ENCODE measurements at places on chromosomes 6 and 20.

DNA sequence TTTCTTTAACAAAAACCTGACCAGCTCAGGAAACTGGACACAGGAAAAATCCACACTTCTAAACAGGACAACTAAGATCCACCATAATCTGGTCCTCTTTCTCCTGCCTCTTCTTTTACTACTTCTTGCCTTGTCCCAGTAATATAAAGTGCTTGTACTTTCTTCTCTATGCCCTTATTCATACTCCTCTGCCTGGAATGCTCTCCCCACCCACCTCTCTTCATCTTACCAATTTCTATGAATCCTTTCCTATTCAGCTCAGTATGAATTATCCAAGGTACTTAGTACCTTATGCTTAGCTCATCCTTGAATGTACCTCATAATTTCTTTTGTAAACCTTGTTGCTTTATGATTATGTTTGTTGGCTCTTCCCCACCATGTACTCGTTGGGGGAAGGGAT is 159.4 kb downstream of the CDK19 start:
- DNase-seq: no peak

- no peak for DNase-seq
Measured at GRCh38 chr6:150478656-150479545, 110.1 kb downstream of the IYD start.

DNA sequence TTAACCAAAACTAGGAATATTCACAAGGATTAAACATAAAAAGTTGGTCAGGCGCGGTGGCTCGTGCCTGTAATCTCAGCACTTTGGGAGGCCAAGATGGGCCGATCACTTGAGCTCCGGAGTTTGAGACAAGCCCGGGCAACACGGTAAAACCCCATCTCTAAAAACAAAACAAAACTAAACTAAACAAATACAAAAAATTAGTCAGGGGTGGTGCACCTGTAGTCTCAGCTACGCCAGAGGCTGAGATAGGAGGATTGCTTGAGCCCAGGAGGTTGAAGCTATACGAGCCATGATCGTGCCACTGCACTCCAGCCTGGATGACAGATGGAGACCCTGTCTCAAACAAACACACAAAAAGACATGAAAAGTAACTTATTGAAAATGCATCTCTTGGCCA is 3.2 kb downstream of the PSORS1C2 start:
- DNase-seq: no peak

DNA sequence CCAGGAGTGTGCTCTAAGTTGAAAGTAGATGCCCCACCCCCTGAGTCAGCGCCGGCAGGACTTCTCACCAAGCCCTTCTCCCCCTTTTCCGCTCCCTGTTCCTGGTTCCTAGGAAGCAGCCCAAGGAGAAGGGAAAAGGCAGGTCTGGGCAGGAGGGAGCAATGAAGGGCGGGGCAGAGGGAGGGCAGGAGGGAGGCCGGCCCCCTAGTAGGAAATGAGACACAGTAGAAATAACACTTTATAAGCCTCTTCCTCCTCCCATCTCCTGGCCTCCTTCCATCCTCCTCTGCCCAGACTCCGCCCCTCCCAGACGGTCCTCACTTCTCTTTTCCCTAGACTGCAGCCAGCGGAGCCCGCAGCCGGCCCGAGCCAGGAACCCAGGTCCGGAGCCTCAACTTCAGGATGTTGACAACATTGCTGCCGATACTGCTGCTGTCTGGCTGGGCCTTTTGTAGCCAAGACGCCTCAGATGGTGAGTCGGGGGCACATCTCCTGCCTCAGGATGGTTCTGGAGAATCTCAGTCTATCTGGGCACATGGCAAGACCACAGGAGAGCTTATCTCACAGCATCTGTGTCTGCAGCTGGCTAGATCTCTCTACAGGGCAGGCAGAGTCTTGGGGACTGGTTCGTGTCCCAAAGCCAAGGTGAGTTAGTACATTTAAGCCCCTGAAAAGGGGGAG is at the start of gene PROCR:
TSS of gene PROCR (plus strand) at position 320 of the 681 bp plus-strand sequence. CDS start at position 403, 83 bp downstream.
- DNase-seq: no peak

DNA sequence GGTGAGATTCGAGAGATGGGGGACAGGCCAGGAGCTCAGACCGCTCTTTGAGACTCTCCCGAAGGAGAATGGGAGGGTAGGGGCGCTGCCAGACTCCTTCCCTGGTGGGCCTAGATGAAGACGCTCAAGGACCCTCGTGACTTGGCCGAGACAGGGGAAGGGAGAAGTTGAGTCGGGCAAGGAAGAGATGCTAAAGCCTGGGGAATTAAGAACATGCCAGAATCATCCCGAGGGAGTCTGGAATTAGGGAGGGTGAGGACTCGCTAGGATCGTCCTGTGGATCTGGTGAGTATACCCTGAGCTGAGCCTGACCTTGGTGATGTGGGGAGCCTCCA is 529 bp downstream of the UBE2C start:
- DNase-seq: no peak

DNA sequence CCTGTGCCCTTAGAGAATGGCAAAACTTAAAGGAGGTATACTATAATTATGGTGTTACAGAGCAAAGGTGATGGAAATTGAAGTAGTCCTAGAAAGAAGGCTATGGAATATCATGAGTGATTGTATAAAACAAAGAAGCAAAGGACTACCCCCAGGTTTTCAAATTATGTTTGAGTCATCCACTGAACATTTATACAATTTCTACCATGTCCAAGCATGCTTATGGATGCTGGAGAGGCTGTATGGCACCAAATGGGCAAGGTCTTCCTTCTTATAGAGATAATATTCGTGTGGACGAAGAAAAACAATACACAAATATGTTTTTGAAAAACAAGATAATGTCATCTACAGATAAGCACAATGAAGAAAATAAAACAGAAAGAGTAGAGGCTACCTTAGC is 177.5 kb downstream of the KHDC1L start:
- no peak for DNase-seq

DNA sequence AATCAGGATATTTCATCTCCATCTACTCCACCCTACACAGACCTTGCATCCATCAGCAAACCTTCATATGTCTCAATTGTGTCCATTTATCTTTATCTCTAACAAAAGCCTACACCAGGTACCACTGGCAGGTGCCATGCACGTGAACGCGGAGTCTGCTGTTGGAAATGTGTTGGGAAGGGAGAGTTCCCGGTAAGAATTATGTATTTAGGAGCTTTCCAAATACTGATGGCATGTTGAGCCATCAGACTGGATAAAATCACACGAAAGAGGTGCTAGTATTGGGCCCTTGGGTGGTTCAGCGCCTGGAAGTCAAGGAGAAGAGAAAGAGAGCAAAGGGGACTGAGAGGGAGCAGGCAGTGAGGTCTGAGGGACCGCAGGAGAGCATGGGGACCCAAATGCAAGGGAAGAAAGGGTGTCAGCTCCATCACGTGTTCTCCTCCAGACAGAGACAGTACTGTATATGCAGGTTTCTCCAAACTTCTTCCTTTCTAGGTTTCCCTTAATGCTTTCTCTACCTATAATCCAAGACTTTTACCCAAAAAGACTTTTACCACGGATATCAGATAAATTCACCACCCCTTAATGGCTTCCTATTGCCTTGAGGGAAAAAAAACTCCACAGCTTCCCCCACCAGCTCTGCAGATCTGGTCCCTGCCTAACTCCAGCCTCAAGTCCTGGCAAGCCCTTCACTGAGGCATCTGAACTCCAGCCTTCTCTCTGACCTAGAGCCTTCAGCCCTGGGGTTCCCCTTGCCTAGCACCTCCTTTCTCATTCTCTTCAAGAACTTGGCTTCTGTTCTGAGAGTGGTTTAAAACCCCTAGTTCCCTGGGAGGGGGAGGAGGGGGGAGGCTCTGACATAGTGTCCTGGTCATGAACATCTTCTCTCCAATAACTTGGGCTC is 4.8 kb upstream of the ZNF217 start:
- no peak for DNase-seq
